ENCODE measurements at places on chromosomes 11 and 22. TPM values are rescaled to one million over a fixed set of nuclear protein-coding genes. Genes with fewer than 3 reads are reported as not detected.

ARHGEF17 gene
- 69.7 TPM for total RNA-seq

FAM181B gene
- total RNA-seq = 3.1 TPM

SOX10 gene
- total RNA-seq = 0.29 TPM

DNA sequence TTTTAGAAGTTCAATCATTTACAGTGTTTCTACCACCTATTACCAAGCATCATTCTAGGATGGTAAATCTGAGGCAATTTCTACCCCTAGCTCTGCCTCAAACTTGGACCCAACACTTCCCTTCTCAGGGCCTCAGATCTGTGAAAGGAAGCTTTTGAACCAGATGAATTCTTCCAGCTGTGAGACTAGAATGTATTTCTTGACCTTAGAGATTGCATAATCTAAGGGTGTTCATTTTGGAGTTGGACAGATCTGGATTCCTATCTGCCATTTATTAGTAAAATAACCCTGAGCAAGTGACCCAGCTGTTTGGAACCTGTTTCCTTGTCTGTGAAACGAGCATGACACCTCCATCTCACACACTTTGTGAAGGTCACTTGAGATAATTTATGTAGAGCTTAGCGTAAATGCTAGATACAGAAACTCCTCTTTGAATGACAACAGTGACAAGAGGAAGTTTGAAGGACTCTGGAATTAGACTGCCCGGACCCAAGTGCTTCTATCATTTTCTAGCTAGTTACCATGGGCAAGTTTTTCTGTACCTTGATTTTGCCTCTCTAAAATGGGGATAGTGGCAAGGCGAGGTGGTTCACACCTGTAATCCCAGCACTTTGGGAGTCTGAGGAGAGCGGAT is 3.8 kb upstream of the INTS5 start:
- H3K4me1 ChIP-seq = peaks cover 15% of the 10 kb centered on the region
- no peaks in the 10 kb centered on the region for H3K27me3 ChIP-seq
- DNase-seq = no peak
- H3K4me3 ChIP-seq = peak overlapping the region; percentile 13
- H3K27ac ChIP-seq = peak overlapping the region; percentile 30

DNA sequence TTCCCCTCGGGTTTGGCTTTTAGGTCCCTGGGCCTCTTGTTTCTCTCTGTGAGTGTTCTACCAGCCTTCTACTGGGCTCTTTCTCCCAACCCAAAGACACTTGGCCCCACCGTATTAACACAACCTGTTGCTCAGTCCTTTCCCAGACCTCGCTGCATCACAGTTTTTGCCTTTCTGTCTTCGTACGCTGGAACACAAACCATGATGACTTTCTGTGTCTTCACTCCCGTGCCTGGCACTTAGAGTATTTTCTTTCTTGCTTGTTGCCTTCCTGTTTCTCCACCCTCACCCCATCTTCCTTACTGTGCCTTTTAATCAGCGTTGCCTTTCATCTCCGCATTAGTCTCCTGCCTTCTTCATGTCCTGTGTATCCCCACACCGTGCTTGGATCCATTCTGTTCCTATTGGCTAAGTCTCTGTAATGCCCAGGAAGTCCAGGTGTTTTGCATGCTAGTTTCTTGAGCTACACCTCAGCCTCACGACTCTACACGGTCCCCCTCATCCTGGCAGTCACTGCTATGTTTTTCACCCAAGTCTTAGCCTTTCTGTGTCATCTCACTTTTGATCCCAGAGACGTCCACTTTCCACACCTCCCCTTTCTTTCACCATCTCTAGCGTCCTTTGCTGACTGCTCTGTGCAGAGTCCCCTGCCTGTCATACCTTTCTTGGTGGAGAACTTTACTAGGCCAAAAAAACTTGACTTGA is 1.6 kb downstream of the MARK2 start:
- H3K27ac ChIP-seq = peak overlapping the region; percentile 89
- peaks cover 9% of the 10 kb centered on the region for H3K36me3 ChIP-seq
- peak overlapping the region; percentile 93 for H3K4me3 ChIP-seq
- no peak for DNase-seq
- H3K4me1 ChIP-seq = peaks cover 50% of the 10 kb centered on the region

- peaks cover 9% of the 10 kb centered on the region for H3K36me3 ChIP-seq
- no peak overlapping the region for H3K4me3 ChIP-seq
- peaks cover 6% of the 10 kb centered on the region for H3K4me1 ChIP-seq
- DNase-seq = no peak
Observed at GRCh38 chr11:73428227-73428626, 52.0 kb downstream of the RELT start.

DNA sequence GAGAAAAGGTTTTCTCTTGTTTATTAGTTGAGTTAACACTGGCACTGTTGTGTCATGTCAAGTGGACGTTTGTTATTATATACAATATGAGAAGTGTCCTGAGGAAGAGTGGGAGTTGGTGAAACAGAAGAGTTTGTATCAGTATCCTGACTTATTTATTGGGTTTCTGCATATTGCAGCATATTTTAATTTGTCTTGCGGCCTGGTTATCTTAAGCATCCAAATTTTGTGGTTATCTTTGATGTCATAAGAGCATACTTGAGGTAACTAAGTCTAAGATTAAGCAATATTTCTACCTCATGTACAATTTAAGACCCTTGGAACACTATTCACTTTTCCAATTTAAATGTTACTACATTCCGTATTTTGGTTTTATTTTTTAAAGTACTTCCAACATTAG is 103.5 kb downstream of the DDX10 start:
- no peak for DNase-seq
- H3K4me1 ChIP-seq = no peaks in the 10 kb centered on the region
- H3K4me3 ChIP-seq = no peak overlapping the region

DNA sequence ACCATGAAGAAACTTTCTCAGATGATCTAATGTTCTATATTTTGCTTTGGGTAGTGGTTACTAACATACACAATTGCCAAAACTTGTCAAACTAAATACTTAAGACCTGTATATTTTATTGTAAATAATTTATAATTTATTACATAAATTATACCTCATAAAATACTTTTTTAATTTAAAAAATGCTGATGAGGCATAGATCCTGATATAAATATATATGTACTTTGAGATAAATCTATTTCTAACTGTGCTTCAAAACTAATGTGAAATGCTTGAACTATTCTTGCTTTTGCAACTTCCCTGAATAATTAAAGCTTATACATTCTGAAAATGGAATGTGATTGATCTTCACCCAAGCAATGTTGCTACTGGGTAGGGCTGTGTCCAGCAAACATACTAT is 568.8 kb downstream of the INSC start:
- H3K27ac ChIP-seq = no peak overlapping the region
- H3K27me3 ChIP-seq = no peaks in the 10 kb centered on the region
- H3K4me1 ChIP-seq = peaks cover 14% of the 10 kb centered on the region
- peaks cover 5% of the 10 kb centered on the region for H3K36me3 ChIP-seq

DNA sequence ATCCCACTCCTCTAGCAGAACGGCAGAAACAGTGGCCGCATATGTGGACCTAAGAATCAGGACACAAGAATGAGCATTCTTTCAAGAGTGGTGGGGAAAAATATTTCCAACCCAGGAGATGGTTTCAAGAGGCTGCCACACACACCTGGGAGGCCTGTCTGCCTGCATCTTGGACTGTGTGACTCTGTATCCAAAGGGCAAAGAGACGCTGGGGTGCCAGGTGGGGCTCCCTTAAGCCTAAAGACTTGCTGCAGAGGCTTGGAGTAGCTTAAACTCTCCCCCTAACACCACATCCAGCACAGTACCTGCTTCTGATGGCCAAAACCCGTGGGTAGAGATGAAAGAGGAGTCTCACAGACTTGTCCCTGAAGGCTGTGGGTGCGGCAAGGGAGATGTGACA is 3.5 kb downstream of the CXCR5 start:
- H3K27ac ChIP-seq = no peak overlapping the region
- no peak overlapping the region for H3K4me3 ChIP-seq
- no peak for DNase-seq

GRCh38 chr11:36738292-36738861 is 140.3 kb upstream of the RAG2 start:
- H3K4me3 ChIP-seq = no peak overlapping the region
- no peaks in the 10 kb centered on the region for H3K36me3 ChIP-seq
- no peak overlapping the region for H3K27ac ChIP-seq
- DNase-seq = no peak
- peaks cover 27% of the 10 kb centered on the region for H3K27me3 ChIP-seq

- no peaks in the 10 kb centered on the region for H3K36me3 ChIP-seq
- H3K27ac ChIP-seq = peak overlapping the region; percentile 75
- H3K27me3 ChIP-seq = peaks cover 62% of the 10 kb centered on the region
Observed at GRCh38 chr11:2268729-2269600, 1.4 kb downstream of the ASCL2 start.
